ENCODE measurements at places on chromosomes 2 and 18. TPM values are rescaled to one million over a fixed set of nuclear protein-coding genes. Genes with fewer than 3 reads are reported as not detected.

ZNF532 gene
- total RNA-seq, result 13.5 TPM

DSG4 gene
- total RNA-seq, result not detected

SCYGR8 gene
- not detected for total RNA-seq

NCKAP5 gene
- total RNA-seq, result 3.7 TPM

ASB18 gene
- not detected for total RNA-seq

ACADL gene
- not detected for total RNA-seq

RESP18 gene
- total RNA-seq, result not detected

SF3B1 gene
- 271 TPM for total RNA-seq

GKN2 gene
- 0.24 TPM for total RNA-seq

RAB6C gene
- total RNA-seq, result not detected

RHOB gene
- total RNA-seq, result 105 TPM

ERFE gene
- total RNA-seq, result 25.3 TPM

KCNE4 gene
- not detected for total RNA-seq

NAT8 gene
- not detected for total RNA-seq

MEX3C gene
- 33.6 TPM for total RNA-seq

LRP2 gene
- total RNA-seq, result not detected

SP140 gene
- 0.65 TPM for total RNA-seq

MITD1 gene
- 80.1 TPM for total RNA-seq

All from A172 (cell line).